CD4-positive, alpha-beta T cell treated with Interleukin-6 at 100 ng/mL for 8 hours (primary cell): ENCODE measurements at places on chromosomes 6 and 20.

DNA sequence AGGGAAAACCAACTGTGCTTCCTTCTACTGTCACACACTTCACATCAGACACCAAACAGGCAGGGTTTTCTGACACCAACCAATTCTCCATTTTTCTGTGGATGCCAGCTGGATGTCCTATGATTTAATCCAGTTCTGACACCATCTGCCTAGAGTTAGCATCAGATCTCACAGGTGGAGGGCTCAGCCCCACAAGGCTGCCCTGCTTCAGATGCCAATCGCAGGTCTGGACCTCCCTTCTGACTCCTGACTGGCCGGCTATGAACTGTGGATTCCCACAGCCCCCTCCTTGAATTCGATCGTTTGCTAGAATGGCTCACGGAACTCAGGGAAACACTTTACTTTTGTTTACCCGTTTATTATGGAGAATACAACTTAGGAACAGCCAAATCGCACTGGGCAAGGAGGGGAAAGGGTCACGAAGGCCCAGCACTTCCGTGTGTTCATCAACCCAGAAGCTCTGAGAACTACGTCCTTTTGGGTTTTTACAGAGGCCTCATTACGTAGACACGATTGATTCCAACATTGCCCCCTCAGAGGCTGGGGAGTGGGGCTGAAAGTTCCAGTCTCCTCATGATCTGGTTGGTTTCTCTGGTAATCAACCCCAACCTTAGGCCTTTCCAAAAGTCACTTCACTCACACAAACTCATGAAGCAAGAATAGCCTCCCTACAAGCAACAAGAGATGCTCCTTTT is 25.4 kb upstream of the MAS1 start:
- DNase-seq = no peak

- DNase-seq = no peak
These were observed 41.4 kb downstream of the DTNBP1 start for GRCh38 chr6:15621203-15622044.

DNA sequence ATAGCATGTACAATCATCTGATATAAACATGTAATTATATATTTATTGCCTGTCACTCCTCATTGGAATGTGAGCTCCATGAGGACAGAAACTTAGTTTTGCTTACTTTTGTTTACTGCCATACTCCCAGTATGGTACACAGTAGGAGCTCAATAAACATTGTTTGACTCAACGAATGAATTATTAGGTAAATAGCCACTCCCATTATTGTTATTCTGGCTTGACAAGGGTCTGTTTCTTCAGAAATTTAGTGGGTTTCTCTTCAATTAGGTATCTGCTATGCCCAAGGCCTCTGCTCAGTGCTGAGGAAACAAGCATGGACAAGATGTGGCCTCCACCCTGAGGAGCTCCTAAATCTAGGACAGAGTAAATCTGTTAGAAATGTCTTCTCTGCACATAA is 6.3 kb downstream of the BCL2L1 start:
- DNase-seq = no peak

GRCh38 chr6:37874726-37875125 is 55.2 kb downstream of the ZFAND3 start:
- DNase-seq = no peak

DNA sequence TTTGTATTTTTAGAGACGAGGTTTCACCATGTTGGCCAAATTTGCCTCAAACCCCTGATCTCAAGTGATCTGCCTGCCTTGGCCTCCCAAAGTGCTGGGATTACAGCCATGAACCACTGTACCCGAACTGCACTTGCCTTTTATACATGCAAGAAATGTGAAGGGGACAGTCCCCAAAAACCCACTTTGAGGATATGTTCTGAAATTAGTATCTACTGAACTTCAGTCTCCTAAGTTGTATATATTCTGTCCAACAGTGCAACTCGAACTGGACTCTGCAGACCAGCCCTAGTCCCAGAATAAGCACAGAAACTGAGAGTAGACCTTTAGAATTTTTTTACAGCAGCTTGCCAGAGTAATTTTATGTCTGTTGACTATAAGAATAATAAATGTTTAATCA is 28.5 kb downstream of the BACH2 start:
- DNase-seq = no peak

DNA sequence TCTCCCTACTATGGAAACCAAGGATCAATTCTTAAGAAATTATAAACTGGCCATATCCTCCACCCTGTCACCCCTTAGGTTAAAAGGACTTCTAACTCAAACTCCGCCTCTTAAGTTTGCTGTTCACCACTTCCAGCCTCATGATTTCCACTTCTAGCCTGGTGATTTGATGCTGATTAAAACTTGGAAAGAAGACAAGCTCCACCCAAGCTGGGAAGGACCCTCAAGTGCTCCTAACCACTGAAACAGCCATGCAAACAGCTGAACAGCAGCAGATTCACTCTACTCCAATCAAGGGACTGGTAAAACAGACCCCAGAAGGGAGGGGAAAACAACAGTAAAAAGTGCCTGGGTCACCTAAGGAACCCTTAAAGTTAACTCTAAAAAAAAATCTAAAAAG is 10.3 kb downstream of the LCA5 start:
- DNase-seq = no peak

DNA sequence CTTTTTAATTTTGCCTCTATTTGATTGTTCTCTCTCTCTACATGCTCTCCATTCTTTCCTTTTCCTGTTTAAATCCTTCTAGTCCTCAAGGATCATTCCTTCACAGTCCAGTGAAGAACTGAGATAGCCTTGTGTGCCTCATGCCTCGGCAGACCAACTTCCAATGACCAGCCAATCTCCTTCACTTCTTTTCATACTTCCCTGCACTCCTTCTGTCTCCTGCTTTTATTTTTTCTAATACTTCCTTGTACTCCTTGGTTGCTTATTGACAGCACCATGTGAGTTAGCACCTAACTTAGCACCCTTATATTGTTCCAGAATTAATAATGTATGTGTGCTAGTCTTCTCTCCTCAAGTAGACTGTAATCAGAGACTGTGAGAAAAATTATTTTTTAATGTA is 246.8 kb downstream of the ADGRG6 start:
- no peak for DNase-seq

- DNase-seq = no peak
These were observed 9.2 kb downstream of the LAMP5 start for GRCh38 chr20:9523636-9524035.

GRCh38 chr6:125866433-125866832 is 75.7 kb downstream of the NCOA7 start:
- no peak for DNase-seq

- DNase-seq = no peak
These were observed 29.9 kb downstream of the SGK1 start for GRCh38 chr6:134287859-134288537.

GRCh38 chr6:40376113-40376650 is 211.0 kb downstream of the LRFN2 start:
- DNase-seq = no peak
